ENCODE measurements at places on chromosomes 4 and X.

DNA sequence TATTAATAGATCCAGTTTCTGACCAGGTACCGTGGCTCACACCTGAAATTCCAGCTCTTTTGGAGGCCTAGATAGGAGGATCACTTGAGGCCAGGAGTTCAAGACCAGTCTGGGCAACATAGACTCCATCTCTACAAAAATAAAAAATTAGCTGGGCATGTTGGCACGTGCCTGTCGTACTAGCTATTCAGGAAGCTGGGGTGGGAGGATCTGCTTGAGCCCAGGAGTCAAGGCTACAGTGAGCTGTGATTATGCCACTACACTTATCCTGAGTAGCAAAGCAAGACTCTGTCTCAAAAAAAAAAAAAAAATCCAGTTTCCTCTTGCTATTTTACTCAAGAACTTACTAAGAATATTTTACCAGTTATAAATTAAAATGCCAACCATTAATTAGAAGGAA lies 91.7 kb downstream of the SLC10A6 start:
- DNase-seq = no peak

DNA sequence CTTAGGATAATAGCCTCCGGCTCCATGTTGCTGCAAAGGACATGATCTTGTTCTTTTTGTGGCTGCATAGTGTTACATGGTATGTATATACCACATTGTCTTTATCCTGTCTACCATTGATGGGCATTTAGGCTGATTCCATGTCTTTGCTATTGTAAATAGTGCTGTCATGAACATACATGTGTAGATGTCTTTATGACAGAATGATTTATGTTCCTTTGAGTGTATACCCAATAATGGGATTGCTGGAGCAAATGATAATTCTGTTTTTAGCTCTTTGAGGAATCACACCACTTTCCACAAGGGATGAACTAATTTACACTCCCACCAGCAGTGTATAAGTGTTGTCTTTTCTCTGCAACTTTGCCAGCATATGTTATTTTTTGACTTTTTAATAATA lies 4.6 kb downstream of the RAB33B start:
- no peak for DNase-seq

DNA sequence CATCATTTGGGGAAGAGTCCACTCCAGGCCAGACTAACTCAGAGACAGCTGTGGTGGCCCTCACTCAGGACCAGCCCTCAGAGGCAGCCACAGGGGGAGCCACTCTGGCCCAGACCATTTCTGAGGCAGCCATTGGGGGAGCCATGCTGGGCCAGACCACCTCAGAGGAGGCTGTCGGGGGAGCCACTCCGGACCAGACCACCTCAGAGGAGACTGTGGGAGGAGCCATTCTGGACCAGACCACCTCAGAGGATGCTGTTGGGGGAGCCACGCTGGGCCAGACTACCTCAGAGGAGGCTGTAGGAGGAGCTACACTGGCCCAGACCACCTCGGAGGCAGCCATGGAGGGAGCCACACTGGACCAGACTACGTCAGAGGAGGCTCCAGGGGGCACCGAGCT lies 3.3 kb upstream of the ERAS start:
- no peak for DNase-seq

- no peak for DNase-seq
Observed at GRCh38 chr4:180792541-180792940, 1450.7 kb upstream of the TENM3 start.

DNA sequence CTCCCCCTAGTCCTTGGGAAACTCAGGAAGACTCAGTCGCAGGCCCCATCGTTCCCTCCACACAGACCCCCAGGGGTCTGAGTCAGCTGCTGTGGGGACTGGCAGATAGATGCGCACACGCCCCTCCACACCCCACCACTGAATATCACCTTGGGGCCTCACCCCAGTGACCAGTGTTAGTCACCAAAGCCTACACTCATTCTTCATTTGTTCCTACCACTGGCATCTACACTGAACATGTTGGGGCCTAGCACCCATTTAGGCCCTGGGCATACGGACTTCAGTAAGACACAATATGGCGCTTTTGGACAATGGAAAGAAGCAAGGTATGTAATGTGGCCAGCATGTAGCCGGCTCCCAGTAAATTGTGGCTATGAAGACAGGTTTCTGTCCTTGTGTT lies 154.1 kb upstream of the PJA1 start:
- DNase-seq = no peak
